ENCODE measurements at places on chromosomes 3 and 15. TPM values are rescaled to one million over a fixed set of nuclear protein-coding genes. Genes with fewer than 3 reads are reported as not detected.

CCDC39 gene
- not detected for total RNA-seq

ECE2 gene
- not detected for total RNA-seq

EPB42 gene
- total RNA-seq, result 0.13 TPM

ITIH1 gene
- total RNA-seq, result 1,331 TPM

PATL2 gene
- 0.58 TPM for total RNA-seq

TGM5 gene
- total RNA-seq, result not detected

Measured in left lobe of liver (tissue), 2 donors.